ENCODE measurements at places on chromosomes 1 and 21. TPM values are rescaled to one million over a fixed set of nuclear protein-coding genes. Genes with fewer than 3 reads are reported as not detected.

Gene LCE2A
- not detected for total RNA-seq

Gene C8A
- total RNA-seq, result not detected

Gene RBP7
- total RNA-seq, result not detected

Gene CELA2B
- total RNA-seq, result not detected

Gene WDR64
- not detected for total RNA-seq

Gene DNAJC28
- 1.7 TPM for total RNA-seq

Gene AGMAT
- total RNA-seq, result 2.7 TPM

Gene CFHR1
- total RNA-seq, result 0.19 TPM

Gene FAM163A
- total RNA-seq, result not detected

Gene SFN
- 2.7 TPM for total RNA-seq
